ENCODE measurements at places on chromosomes 16 and 17. TPM values are rescaled to one million over a fixed set of nuclear protein-coding genes. Genes with fewer than 3 reads are reported as not detected.
A peak's percentile ranks its signal among the peaks of the same experiment; 100 is the strongest.

SMIM5 gene
- total RNA-seq: not detected

MYO1D gene
- total RNA-seq: 21.6 TPM

DNA sequence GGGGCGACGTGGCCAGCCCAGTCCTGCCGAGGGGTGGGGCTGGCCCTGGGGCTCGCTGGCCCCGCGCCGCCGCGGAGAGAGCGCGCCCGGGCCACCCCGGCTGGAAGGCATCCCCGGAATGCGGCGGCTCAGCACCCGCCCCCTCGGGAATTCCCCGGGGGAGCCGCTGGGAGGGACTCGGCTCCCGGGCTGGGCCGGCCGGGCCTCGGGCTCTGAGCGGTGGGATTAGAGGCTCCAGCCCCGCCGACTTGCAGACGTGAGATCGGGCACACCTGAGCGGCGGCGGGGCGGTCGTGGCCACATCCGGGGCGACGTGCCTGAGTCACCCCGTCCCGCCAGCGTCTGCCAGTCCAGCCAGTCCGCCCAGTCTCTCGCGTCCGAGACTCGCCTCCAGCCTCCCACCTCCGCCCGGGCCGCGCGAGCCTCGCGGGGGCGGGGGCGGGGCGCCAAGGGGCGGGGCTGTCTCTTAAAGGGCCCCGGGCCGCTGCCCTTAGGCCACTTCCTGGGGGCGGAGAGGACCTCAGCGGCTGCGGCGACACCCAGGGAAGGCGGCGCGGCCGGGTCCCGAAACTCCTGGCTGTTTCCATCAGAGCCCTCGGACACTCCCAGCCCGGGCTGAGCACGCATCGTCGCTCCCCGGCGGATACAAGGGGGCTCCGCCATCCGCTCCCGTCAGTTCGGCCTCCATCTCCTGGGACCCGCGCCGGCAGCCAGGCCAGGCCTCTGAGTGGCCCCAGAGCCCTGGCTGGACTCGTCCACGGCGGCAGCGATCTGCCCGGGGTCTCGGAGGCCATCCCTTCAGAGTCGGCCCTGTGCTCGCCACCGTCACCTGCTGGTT lies at the start of gene KCTD11:
Gene KCTD11, plus strand, starts transcription at position 498 of the 838 bp plus-strand sequence.
- peak; percentile 90 for DNase-seq

GRCh38 chr16:30030011-30030685 lies 923 bp downstream of the TLCD3B start:
- no peak for DNase-seq

- peak; percentile 67 for DNase-seq
These were observed 16.3 kb downstream of the NACA2 start for GRCh38 chr17:61574542-61575351.

DNA sequence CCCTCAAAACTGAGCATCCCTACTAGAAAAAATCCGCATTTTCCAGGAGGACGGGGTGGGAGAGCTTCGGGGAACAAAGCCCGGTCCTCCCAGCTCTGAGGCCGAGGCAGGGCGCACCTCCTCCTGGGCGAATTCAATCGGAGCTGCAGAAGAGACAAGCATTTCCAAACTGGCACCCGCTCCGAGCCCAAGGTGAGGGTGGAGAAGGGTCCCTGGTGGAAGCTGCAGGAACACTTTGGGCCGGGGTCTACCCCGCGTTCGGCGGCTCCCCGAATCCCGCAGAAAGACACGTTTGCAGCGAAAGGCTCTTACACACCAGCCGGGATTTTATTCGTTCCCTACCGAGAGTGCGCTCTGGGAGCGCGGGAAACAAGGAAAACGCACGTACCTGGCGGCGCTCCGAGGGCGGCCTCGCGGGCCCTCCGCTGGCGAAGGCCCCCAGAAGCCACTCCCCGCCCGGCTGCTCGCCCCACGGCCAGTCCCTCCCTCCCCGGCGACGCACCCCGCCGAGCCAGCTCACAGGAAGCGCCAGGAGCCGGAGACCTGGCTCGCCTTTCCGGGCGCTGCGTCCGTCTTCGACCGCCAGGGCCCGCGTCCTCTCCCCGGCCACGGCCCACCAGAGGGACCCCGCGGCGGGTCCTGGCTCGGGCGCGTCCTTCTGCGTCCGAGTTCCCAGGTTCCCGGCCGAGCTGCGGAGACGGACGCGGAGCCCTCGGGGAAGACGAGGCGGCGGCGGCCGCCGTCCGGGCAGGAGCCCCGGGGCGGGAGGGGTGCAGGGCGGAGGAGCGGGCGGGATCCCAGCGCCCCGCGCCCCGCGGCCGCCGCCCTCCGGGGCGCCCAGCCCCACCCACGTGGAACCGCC lies 49.8 kb upstream of the BAHCC1 start:
- peak; percentile 89 for DNase-seq

- DNase-seq: peak; percentile 87
These were observed 49.0 kb downstream of the NT5M start for GRCh38 chr17:17351901-17352781.

DNA sequence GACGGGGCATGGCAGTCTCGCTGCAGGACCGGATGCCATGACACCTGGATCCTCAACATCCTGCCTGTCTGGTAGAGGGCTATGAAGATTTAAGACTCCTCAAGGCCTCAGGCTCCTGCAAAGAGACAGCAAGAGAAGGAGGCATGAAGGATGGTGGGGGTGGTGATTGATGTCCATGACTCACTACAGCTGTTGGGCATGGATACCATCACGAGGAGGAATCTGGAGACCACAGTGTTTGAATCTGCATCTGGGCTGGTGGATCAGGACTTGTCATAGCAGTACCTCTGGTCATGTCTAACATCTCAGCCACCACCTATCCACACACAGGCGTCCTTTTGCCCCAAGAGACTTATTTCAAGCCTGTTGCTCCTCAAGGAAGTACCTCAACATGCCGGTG lies 50.2 kb upstream of the WSCD1 start:
- no peak for DNase-seq

DNA sequence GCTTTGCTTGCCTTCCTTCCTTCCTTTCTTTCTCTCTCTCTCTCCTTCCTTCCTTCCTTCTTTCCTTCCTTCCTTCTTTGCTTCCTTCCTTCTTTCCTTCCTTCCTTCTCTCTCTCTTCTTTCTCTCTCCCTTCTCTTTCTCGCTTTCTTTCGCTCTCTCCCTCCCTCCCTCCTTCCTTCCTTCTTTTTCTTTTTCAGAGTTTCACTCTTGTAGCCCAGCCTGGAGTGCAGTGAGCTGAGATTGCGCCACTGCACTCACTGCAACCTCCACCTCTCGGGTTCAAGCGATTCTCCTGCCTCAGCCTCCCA lies 17.9 kb downstream of the FOXJ1 start:
- no peak for DNase-seq

TMEM98 gene
- 52.5 TPM for total RNA-seq

DNA sequence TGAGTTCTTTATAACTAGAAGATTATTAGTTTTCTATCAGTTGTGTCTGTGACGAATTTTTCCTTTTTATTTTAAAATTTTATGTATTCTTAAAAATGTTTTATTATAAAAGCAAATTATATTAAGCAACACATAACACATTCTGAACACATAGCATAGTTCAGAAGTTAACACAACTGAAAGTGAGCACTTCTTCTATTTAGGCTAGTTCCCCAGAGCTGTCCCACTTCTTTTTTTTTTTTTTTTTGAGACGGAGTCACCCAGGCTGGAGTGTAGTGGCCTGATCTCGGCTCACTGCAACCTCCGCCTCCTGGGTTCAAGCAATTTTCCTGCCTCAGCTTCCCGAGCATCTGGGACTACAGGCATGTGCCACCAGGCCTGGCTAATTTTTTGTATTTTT lies 37.7 kb upstream of the ALDH3A2 start:
- no peak for DNase-seq

GRCh38 chr16:22624038-22624799 lies 113.5 kb downstream of the NPIPB5 start:
- no peak for DNase-seq

CSF3 gene
- not detected for total RNA-seq

DNA sequence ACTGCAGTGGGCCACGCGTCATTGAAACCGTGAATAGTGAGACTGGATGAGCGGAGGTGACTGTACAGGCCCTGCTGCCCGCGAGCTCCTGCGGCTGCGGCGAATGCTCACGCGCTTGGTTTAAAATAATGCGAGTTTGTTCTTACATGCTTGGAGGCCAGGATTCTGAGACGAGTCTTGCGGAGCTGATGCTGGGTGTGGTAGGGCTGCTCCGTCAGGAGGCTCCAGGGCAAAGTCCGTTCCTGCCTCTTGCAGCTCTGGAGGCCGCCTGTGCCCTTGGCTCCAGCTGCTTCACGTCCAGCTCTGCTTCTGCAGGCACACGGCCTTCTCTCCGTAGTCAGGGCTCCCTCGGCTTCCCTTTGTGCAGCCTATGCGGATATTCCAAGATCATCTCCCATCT lies 9.5 kb downstream of the ACSF3 start:
- DNase-seq: no peak

TMEM92 gene
- not detected for total RNA-seq

PYDC1 gene
- total RNA-seq: not detected

DNA sequence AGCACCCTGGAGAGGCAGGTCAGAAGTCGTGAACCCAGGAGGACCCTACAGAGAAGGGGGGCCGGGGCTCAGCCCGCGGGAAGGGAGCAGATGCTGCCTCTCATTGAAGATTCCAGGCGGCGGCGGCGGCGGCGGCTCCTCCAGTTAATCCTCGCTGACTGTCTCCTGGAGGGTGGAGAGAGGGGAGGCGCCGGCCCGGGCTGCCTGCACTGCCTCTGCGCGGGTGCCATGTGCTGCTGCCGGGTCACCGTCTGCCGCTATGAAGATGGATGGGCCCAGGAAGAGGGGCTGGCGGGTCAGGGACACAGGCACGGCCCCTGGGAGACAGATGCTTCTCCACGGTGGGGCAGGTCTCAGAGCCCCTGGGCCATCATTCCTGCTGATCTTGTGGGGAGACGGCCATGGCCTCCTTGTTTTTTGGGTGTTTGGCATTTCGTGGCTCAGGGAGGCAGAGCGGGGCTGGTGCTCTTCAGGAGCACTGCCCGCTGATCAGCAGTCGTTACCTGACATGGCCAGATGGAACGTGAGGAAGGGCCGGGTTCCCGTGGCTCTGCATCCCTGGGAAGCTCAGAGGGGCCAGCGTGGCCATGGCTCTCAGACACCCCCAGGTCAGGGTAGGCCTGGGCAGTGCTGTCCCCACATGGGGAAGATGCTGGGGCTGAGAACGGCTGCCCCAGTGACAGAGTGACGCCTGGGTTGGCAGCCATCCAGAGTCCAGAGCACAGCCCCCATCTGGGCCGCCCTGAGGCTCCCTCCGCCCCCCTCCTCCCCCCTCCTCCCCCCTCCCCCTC lies 36.1 kb downstream of the GINS2 start:
- DNase-seq: no peak

MLKL gene
- total RNA-seq: 8.4 TPM

CACNA1G gene
- total RNA-seq: 0.12 TPM

DNA sequence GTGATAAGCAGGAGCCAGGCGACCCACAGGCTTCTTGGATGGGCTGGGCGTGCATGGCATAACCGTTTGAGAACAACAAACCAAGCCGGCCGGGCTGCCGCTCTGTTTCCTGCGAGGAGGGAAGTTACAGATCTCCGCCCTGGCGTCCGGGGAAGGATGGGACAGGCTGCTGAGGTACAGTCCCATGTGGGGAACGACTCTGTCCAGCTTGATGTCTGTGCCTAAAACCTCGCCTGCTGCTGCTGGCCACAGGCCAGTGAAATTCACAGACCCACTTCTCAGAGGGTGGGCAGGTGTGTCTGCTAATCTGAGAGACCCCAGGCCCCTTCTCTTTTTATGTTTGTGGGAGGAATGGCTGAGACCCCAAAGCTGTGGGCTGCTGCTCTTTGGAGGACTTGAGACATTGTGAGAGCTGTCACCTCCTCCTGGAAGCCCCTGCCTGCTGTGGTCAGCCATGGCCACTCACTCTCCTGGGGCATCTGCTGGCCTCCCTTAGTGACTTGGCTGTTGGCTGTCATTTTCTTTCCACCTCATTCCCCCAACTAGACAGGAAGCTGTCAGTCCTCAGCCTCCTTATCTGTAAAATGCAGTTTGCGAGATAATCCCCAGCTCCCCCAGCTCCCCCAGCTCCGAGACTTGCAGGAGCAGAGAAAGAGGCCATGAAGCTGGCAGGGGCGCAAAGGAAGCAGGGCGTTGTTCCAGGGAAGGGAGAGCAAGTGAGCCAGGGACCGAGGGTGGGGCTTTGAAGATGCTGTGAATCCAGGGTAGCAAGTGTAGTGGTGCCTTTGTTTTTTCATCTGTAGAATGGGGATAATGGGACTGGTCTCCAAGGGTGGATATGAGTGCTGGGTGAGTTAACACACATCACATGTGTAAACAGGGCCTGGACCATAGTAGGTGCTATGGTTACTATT lies 51.0 kb downstream of the CMIP start:
- DNase-seq: no peak

EPN3 gene
- total RNA-seq: not detected

GRCh38 chr17:18332909-18333489 lies 17.9 kb downstream of the SMCR8 start:
- DNase-seq: no peak

CDRT15L2 gene
- total RNA-seq: not detected

ETV4 gene
- total RNA-seq: 44.2 TPM

GRCh38 chr16:1375741-1376410 lies 24.1 kb downstream of the GNPTG start:
- no peak for DNase-seq

GRCh38 chr17:63997341-63998048 lies 656 bp upstream of the PRR29 start:
- DNase-seq: no peak

DNA sequence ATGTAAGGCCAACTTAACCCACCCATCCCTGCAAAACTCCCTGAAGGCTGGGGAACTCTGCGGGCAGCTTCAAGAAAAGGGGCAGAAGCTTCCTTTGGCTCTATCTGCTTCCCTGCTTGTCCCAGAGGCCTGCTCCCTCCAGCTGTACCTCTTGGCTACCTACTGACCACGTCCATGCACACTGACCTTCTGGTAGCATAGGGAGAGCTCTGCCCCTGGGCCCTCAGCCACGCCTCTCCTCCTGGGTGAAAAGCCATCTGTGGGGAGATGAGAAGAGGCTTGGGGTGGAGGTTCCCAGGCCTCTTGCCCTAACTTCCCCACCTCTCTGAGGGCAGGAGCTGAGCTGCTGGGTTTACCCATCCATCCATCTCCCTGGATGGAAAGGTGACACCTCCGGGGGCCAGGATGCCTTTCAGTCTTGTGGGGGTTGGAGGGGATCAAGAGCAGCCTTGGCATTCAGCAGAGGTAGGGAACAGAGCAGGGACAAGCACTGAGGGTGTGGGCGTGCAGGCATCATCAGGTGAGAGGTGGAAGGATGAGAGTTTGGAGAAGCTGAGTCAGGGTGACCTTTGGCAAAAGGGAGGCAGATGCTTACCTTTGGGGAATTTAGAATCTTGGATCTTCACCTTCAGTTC lies 23.4 kb upstream of the MFSD6L start:
- no peak for DNase-seq

KRTAP9-8 gene
- total RNA-seq: not detected
